ENCODE measurements at places on chromosomes 6 and 20.
A peak's percentile ranks its signal among the peaks of the same experiment; 100 is the strongest.

GRCh38 chr6:45479834-45480751 is 102.4 kb upstream of the SUPT3H start:
- peaks cover 20% of the 10 kb centered on the region for H3K4me1 ChIP-seq
- H3K36me3 ChIP-seq, result peaks cover 5% of the 10 kb centered on the region
- H3K27me3 ChIP-seq, result no peaks in the 10 kb centered on the region
- no peak overlapping the region for H3K4me3 ChIP-seq
- DNase-seq, result no peak

GRCh38 chr6:18595774-18596530 is 208.8 kb downstream of the RNF144B start:
- no peaks in the 10 kb centered on the region for H3K4me1 ChIP-seq
- peak; percentile 29 for DNase-seq
- no peak overlapping the region for H3K4me3 ChIP-seq
- peaks cover 19% of the 10 kb centered on the region for H3K27me3 ChIP-seq
- no peak overlapping the region for H3K27ac ChIP-seq

- no peaks in the 10 kb centered on the region for H3K36me3 ChIP-seq
- no peak for DNase-seq
- H3K27ac ChIP-seq, result peak overlapping the region; percentile 56
- peak overlapping the region; percentile 92 for H3K4me3 ChIP-seq
- H3K27me3 ChIP-seq, result peaks cover 2% of the 10 kb centered on the region
Measured at GRCh38 chr20:2524709-2525506, 11.5 kb upstream of the TMC2 start.

GRCh38 chr20:54263116-54263690 is 55.3 kb downstream of the PFDN4 start:
- no peak overlapping the region for H3K4me3 ChIP-seq
- no peak for DNase-seq
- H3K4me1 ChIP-seq, result no peaks in the 10 kb centered on the region

DNA sequence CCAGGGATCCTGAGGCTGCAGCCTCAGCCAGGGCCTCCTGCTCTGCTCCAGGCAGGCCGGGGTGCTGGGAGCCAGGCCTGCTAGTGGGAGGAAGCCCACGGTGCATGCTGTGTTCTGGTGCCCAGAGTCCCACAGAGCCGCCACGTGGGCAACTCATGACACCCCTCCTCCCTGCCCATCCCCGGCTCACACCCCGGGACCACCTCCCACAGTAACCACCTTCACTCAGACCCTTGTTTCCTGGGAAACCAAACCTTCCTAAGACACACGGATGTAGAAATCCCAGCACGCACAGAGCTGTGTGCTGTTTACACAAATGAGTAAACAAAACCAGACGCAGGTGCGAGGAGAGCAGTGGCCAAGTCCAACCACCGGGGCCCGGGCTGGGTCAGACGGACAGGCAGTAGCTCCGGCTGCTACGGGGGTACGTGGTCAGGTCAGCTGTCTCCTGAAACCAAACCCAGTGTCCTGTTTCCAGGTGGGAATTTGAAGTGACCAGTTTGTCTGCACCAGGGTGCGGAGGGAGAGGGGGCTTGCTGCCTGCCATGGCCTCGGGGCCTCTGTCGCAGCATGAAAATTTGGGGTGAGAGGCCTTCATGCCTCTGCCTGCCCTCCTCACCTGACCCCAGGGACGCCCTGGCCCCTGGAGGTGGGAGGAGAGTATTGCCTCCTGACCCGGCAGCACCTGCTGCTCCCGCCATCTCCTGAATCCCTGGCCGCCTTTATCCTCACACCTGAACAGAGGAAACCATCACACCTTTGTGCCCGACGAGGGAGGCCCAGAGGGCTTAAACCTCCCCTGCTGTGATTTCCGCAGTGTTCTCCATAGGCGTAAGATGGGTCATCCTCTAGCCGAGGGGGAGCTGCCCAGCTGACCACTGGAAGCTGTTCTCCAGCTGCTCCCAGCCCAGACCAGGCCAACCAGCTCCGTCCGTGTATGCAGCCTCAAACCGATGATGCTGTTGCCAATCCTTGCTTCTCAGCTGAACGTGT is 52.0 kb upstream of the SMOC2 start:
- H3K27me3 ChIP-seq, result peaks cover 12% of the 10 kb centered on the region
- H3K36me3 ChIP-seq, result no peaks in the 10 kb centered on the region
- no peak overlapping the region for H3K27ac ChIP-seq
- no peaks in the 10 kb centered on the region for H3K4me1 ChIP-seq

DNA sequence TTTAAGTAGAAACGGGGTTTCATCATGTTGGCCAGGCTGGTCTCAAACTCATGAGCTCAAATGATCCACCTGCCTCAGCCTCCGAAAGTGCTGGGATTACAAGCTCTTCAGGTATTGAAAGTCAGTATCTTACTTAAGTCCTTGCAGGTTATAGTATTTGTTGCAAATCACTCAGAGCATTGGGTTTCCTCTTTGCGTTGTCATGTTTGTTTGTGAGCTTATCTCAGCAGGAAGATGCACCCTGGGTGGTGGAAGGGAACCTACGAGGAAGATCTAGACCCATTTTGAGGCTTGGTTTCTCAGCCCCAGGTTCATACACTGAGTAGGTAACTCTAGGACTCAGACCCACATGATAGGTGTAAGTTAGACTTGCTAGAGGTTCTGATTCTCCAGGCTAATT is 18.6 kb downstream of the MYH7B start:
- no peaks in the 10 kb centered on the region for H3K4me1 ChIP-seq
- no peak overlapping the region for H3K27ac ChIP-seq
- no peak for DNase-seq
- peaks cover 5% of the 10 kb centered on the region for H3K27me3 ChIP-seq
- no peaks in the 10 kb centered on the region for H3K36me3 ChIP-seq
- H3K4me3 ChIP-seq, result no peak overlapping the region

GRCh38 chr6:110786271-110786670 is 29.0 kb downstream of the CDK19 start:
- H3K27ac ChIP-seq, result no peak overlapping the region
- no peaks in the 10 kb centered on the region for H3K36me3 ChIP-seq
- no peak overlapping the region for H3K4me3 ChIP-seq
- no peak for DNase-seq
- H3K27me3 ChIP-seq, result no peaks in the 10 kb centered on the region

GRCh38 chr6:38024908-38025307 is 205.4 kb downstream of the ZFAND3 start:
- no peak for DNase-seq
- no peak overlapping the region for H3K4me3 ChIP-seq
- no peaks in the 10 kb centered on the region for H3K27me3 ChIP-seq
- H3K27ac ChIP-seq, result no peak overlapping the region
- peaks cover 16% of the 10 kb centered on the region for H3K36me3 ChIP-seq
- H3K4me1 ChIP-seq, result peaks cover 44% of the 10 kb centered on the region

DNA sequence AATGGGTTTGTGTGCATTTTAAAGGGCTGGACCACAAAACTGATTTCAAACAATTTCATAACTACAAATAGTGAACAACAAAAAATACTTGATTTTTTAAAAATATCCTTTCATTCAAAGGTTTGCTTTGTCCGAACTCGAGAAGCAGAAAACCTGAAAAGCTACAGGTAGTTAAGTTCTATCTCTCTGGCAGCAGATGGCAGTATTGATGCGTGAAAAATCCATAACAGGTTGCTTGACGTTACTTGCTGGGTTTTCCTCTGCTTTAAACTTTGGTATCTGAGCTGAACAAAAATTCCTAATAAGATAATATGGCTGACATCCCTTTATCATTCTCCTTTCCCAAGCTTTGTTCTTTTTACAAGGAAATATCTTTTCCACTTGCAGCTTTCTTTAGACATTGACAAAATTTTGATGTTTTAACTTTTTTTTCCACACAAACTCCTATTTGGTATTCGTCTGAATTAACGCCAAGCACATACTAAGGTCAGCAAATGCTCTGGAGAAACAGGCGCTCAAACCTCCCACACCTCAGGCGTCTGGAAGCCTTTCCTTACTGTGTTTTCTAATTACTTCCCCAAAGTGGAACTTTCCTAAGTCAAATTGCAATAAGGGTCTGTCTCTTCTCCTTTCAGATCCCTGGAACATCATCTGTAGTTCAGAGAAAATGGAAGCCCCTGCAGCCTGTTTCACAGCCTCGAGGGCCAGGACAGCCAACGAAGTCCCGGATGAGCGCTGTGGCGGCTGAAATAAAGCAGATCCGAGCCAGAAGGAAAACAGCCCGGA is 50.3 kb upstream of the GFRAL start:
- H3K27ac ChIP-seq, result no peak overlapping the region
- no peaks in the 10 kb centered on the region for H3K27me3 ChIP-seq
- no peak overlapping the region for H3K4me3 ChIP-seq
- H3K4me1 ChIP-seq, result no peaks in the 10 kb centered on the region

DNA sequence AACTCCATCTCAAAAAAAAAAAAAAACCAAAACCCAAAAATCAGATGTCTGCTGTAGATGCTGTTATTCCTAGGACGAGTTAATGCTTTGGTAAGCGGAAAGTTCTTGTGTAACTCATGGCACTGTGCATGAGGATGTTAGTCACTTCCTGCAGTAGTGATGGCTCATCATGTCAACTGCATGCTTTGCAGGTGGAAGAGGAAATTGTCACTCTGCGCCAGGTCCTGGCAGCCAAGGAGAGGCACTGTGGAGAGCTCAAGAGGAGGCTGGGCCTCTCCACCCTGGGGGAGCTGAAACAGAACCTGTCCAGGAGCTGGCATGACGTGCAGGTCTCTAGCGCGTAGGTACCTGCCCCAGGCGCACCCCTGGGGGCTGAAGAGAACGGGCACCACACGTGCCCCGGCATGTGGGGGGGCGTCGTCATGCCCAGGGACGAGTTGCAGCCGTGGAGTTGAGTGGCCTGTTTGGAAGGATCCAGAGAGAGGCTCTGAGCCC is 8.5 kb downstream of the TPD52L2 start:
- no peak overlapping the region for H3K4me3 ChIP-seq
- no peak overlapping the region for H3K27ac ChIP-seq
- H3K36me3 ChIP-seq, result no peaks in the 10 kb centered on the region

DNA sequence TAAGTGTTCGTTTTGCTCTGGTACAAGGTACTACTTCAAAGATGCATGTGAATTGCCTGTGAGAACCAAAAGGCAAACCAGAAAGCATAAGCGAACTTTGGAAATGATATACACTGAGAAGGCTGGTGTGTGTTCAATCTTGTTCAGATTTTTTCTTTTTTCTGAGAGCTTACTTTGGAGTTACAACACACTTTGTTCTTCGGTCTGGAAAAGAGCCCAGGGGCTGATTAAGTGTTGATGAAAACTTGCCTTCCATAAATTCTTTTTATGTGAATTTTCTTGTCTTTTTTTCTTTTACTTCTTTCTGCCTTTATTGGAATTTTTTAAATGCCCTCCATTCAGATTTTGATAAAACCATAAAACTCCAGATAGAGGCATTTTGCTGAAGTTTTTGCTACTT is 395.1 kb upstream of the SASH1 start:
- H3K4me3 ChIP-seq, result no peak overlapping the region
- H3K27me3 ChIP-seq, result peaks cover 10% of the 10 kb centered on the region
- no peak for DNase-seq
- H3K4me1 ChIP-seq, result no peaks in the 10 kb centered on the region
- no peak overlapping the region for H3K27ac ChIP-seq
- no peaks in the 10 kb centered on the region for H3K36me3 ChIP-seq

DNA sequence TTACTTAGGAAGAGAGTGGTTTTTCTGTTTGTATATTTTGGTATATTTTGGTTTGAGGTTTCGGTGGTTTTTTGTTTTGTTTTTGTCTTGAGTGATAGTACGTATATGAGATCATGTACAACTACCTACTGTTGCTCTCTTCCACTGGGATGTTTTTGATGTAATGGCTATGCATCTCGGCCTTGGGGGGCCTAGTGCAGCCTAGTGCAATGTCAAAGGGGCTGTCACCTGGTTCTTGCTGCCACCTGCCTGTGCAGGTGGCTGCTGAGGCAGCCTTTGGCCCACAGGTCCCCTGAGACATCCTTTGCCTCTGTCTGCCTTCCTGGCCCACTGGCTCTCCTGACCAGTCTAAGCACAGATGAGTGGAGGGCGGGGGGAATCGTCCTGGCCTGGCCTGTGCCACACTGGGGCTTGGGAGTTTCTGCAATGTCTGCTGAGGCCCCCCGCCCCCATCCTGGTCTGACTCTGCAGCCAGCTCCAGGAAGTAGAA is 546.6 kb downstream of the CD83 start:
- peaks cover 9% of the 10 kb centered on the region for H3K4me1 ChIP-seq
- H3K27me3 ChIP-seq, result no peaks in the 10 kb centered on the region
- peak overlapping the region; percentile 39 for H3K4me3 ChIP-seq
- H3K27ac ChIP-seq, result peak overlapping the region; percentile 79
- no peaks in the 10 kb centered on the region for H3K36me3 ChIP-seq
- peak; percentile 22 for DNase-seq

- no peak overlapping the region for H3K27ac ChIP-seq
- no peak for DNase-seq
- H3K4me3 ChIP-seq, result no peak overlapping the region
- H3K4me1 ChIP-seq, result no peaks in the 10 kb centered on the region
- H3K27me3 ChIP-seq, result no peaks in the 10 kb centered on the region
Measured at GRCh38 chr20:52434041-52434425, 242.5 kb upstream of the ZFP64 start.

- H3K36me3 ChIP-seq, result peaks cover 17% of the 10 kb centered on the region
- no peak for DNase-seq
- H3K27ac ChIP-seq, result peak overlapping the region; percentile 69
- H3K4me3 ChIP-seq, result peak overlapping the region; percentile 8
Measured at GRCh38 chr6:158684745-158685324, 35.0 kb downstream of the SYTL3 start.

- no peak overlapping the region for H3K27ac ChIP-seq
- DNase-seq, result no peak
- peaks cover 1% of the 10 kb centered on the region for H3K27me3 ChIP-seq
- H3K4me1 ChIP-seq, result no peaks in the 10 kb centered on the region
- no peak overlapping the region for H3K4me3 ChIP-seq
Measured at GRCh38 chr20:42739683-42740082, 450.0 kb downstream of the PTPRT start.

- no peak overlapping the region for H3K4me3 ChIP-seq
- no peak for DNase-seq
- no peaks in the 10 kb centered on the region for H3K36me3 ChIP-seq
Measured at GRCh38 chr20:19582782-19583181, 175.3 kb upstream of the RIN2 start.

GRCh38 chr6:80690551-80691131 is 584.2 kb downstream of the BCKDHB start:
- H3K4me1 ChIP-seq, result no peaks in the 10 kb centered on the region
- DNase-seq, result no peak
- peaks cover 4% of the 10 kb centered on the region for H3K36me3 ChIP-seq
- H3K27ac ChIP-seq, result no peak overlapping the region

- peak; percentile 32 for DNase-seq
- no peaks in the 10 kb centered on the region for H3K36me3 ChIP-seq
- H3K4me1 ChIP-seq, result no peaks in the 10 kb centered on the region
- no peak overlapping the region for H3K4me3 ChIP-seq
- peaks cover 16% of the 10 kb centered on the region for H3K27me3 ChIP-seq
Measured at GRCh38 chr20:21571841-21572690, 58.2 kb upstream of the NKX2-2 start.

GRCh38 chr20:1323256-1323655 is 5.7 kb downstream of the SDCBP2 start:
- H3K4me3 ChIP-seq, result no peak overlapping the region
- H3K36me3 ChIP-seq, result no peaks in the 10 kb centered on the region
- no peaks in the 10 kb centered on the region for H3K4me1 ChIP-seq
- no peak overlapping the region for H3K27ac ChIP-seq
- no peak for DNase-seq
- no peaks in the 10 kb centered on the region for H3K27me3 ChIP-seq

DNA sequence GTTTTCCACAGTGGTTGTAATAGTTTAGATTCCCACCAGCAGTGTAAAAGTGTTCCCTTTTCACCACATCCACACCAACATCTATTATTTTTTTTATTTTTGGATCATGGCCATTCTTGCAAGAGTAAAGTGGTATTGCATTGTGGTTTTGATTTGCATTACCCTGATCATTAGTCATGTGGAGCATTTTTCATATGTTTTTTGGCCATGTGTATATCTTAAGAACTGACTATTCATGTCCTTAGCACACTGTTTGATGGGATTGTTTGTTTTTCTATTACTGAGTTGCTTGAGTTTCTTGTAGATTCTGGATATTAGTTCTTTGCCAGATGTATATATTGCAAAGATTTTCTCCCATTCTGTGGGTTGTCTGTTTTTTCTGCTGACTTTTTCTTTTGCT is 820.1 kb downstream of the TENT5A start:
- no peak for DNase-seq
- H3K36me3 ChIP-seq, result no peaks in the 10 kb centered on the region
- H3K27me3 ChIP-seq, result no peaks in the 10 kb centered on the region

Data from naive thymus-derived CD8-positive, alpha-beta T cell (primary cell).